Amniotic stem cell (primary cell): ENCODE measurements at places on chromosomes 4 and X.

GRCh38 chr4:54586320-54586955, 71.3 kb upstream of the KIT start:
- no peak for DNase-seq

DNA sequence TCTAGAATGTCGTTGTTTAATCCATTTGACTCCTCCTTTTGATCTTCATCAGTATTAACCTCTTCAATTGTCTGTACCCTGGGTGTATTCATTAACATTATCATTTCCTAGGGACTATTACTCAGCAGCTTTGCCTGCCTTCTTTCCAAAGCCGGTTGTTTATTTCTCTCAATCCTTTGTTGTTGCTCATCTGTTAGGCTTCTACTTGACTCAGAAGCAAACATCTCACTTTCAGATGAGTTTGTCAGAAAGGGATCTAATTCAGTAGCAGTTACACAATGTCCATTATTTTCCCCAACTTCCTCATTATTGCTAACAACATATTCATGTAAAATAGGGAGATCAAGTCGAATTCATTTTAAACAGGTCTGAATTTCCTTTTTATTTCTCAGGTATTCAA, 22.1 kb upstream of the HSD17B10 start:
- DNase-seq = peak; percentile 7

DNA sequence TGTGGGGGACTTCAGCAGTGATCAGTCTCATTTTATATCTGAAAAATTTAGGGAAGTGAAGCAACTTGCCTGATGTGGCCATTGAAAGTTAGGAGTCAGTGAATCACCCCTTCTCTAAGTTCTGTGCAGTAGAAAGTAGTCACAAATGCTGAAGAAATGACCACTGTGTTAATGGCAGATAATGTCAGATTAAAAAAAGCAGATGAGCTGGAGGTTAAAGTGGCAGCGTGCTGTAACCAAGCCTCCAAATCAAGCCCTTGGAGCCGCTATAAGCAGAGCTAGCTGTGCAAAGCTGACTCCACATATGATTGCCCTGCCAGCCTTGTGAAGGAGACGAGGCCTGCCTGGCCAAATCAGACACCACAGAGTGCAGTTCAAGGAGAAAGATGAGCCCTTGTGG, 39.2 kb upstream of the PDE5A start:
- no peak for DNase-seq

DNA sequence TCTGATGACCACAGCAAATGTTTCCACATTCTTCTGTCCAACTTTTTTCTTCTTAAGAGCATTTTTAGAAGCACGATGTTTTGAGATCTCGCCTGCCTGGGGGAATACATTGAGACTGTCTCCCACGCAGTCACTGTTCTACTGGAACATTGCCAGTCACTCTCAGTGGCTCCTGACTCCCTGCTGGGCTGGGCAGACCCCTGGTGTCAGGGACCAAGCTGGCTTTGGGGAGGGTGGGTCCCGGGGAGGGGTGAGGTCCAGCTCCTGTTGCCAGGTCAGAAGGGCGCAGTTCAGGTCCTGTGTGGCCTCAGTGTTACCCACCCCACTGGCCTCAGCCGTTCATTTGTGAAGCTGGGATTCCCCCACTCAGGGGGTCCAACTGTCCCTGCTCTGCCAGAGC, 18.9 kb upstream of the ABLIM2 start:
- DNase-seq = no peak

- DNase-seq = no peak
Observed at GRCh38 chr4:156795727-156796126, 175.9 kb downstream of the PDGFC start.

DNA sequence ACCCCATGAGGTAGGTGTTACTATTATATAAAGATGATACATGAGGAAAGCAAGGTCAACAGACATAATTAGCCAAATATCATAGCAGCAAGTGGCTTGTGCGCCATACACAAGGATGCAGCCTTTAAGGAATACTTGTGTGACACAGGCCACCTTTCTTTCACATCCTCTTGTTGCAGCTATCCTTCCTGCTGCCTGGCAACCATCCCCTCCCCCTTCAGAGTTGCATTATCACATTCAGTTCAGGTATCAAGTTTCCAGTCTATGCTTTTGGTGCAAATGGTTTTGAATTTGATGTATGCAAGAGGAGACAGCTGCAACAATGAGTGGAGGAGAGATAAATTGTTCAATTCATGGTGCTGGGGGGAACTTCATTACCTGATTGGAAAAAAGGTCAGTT, 6.4 kb downstream of the ZCCHC18 start:
- DNase-seq = no peak

DNA sequence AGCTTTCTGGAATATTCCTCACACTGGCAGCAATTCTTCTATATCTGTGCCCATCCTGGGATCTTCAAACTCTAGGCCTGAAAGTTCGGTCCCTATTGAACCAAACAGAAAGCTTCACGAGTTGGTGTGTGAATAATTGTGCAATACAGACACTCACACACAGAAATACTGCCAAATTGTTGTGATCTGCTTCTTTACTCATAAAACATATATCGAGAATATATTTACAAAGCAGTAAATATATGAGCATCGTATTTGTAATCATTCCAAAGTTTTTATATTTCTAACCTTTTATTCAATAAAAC, 56.6 kb upstream of the BEX4 start:
- DNase-seq = no peak
